CD4-positive, alpha-beta T cell treated with Interleukin-21 for 1 hour (primary cell): ENCODE measurements at places on chromosomes 11 and 22.

- no peak for DNase-seq
These were observed 440 bp upstream of the KLHL35 start for GRCh38 chr11:75433443-75433842.

DNA sequence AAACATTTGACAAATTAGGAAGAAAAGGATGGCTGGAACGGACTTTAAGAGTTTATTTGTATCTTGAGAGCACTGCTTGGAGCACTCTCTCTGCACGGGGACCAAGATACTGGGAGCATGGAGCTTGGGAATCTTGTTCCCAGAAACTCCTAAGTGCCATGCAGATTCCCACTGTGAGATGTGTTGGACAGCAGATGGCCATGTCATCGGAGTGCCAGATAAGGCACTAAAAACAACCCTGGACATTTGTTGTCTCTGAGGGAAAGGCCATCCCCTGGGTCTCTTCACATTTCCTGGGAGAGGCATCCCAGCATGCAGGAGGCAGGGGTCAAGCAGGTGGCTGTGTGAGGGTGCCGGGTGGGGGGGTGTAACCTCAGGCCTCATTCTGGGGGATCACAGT is 2.9 kb downstream of the KIRREL3 start:
- DNase-seq, result no peak

DNA sequence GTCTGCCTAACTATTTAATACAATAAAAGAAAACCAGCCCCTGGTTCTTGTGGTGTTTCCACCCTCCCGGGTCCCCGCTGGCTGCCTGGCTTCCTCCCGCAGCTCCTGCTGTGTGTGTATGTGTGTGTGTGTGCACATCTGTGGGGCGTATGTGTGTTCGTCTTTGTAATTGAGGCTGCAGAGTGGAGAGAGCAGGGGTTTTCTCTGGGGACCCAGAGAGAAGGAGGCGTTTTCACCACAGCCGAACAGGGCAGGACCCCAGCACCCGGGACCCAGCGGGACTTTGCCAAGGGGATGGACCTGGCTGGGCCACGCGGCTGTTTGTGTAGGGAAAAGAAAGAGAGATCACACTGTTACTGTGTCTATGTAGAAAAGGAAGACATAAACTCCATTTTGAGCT is 42.7 kb downstream of the IGLL1 start:
- no peak for DNase-seq

GRCh38 chr11:72848846-72849466 is 34.7 kb downstream of the ATG16L2 start:
- DNase-seq, result peak; percentile 60

DNA sequence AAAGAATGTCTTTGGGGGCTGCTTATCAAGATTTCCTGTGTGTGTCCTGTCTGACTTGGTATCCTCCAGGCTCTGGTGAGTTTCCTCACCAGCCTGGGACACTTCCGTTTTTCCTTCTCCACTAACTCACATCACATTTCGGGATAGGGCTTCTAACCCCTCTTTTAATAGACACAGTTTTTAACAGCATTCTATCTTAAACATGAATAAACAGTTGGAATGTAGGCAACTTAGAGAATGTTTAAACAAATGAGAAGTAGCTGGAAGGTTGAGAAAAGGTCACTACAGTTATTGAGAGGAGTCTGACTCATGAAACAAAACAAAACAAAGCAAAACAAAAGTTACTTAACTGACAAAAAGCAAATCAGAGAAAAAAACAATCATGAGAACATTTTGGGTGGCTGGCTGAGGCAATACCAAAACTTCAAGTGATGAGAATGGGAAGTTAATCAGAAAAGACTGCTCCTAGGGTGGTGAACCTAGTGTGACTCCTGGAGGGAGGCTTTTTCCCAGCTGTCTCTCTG is 64.7 kb upstream of the CTSC start:
- no peak for DNase-seq

GRCh38 chr11:22304337-22304961 is 33.7 kb upstream of the SLC17A6 start:
- peak; percentile 17 for DNase-seq

DNA sequence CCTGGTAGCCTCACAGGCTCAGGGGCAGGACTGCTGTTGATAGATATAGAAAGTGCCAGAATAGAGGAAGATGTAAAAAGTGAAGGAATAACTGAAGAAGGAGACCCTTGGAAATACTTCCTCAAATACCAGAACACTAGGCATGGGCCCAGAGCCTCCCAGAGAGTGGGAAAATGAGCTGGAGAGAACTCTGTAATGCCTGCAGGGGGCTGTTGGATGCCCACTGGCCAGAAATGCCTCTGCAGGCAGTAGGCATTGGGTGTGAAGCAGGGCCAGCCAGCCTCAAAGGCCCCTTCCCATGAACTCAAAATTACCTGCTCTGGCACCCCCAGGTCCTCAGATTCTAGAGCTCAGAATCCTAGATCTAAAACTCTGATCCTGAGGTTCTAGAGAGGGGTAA is 15.1 kb downstream of the P2RY2 start:
- DNase-seq, result no peak

DNA sequence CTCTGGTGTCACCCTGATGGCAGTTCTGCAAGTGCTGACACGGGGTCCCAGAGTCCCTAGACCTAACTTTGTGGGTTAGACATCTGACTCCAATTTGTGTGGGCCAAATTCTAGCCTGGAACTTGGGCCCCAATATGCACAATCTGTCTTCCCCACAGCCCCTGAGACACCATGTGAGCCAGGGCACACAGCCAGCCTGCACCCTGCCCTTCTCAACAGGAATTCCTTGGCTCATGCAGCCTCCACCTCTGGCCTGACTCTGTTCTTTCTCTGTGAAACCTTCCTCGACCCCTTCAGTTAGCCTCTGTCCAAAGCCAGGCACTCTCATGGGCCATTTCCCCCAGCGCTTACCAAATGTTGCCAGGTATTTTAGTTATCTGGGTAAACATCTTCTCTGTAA is 59.1 kb upstream of the POU2AF1 start:
- no peak for DNase-seq

DNA sequence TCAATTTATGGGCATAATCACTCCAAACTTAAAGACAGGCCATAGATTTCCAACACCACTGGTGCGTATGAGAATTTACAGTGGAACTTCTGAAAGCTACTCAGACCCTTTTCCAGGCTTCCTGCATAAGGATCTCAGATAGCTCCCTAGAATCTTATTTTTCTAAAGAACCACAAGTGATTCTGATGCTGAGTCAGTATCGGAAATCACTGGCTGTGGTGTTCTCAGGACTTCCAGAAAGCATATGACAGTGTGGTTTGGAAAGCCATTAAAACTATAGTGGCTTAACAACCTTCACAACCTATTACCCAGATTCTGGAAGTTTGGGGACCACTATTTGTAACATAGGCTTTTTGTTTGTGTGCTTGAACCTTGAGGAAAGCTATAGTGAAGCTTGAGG is 756.0 kb downstream of the DLG2 start:
- DNase-seq, result no peak

DNA sequence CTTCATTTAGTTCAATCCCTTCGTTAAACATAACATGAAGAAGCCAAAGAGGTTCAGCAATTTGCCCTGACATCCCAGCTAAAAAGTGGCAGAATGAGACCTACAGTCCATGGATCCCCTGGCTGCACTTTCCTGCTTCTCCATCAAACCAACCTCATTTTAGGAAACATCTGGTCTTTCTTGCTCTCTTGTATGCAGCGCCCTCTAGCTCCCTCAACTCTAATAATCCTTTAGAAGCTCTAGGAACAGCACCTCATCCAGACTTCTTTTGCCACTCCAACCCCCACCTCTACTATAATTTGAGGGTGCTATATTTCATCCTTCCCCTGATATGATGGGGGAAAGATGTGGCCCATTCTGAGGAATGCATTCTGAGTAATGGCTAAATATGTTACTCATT is 7.4 kb downstream of the CNTF start:
- DNase-seq, result peak; percentile 42
